ENCODE measurements at places on chromosomes 11 and 22.
A peak's percentile ranks its signal among the peaks of the same experiment; 100 is the strongest.

- no peak for DNase-seq
Observed at GRCh38 chr11:19968860-19969259, 191.4 kb downstream of the DBX1 start.

GRCh38 chr11:7422544-7423331 lies 62.6 kb upstream of the OLFML1 start:
- DNase-seq: no peak

- no peak for DNase-seq
Observed at GRCh38 chr11:120180551-120181232, 30.1 kb upstream of the OAF start.

DNA sequence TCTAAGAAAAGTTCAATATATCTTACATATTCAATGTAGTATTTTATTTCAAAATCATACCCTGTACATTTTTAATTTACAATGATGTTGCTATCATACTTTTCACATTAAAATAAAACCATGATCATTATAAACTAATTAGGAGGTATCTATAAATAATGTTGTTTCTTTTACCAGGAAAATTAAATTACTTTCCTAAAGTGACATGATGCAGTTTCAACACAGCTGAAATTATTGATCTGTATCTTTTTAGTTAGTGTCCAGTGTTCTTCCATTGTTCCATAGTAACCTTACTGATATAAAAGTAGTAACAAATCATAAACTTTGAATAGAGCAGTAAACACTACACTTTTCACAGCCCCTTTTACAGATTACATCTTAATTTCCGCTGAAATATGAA lies 29.7 kb downstream of the GRIA4 start:
- no peak for DNase-seq

DNA sequence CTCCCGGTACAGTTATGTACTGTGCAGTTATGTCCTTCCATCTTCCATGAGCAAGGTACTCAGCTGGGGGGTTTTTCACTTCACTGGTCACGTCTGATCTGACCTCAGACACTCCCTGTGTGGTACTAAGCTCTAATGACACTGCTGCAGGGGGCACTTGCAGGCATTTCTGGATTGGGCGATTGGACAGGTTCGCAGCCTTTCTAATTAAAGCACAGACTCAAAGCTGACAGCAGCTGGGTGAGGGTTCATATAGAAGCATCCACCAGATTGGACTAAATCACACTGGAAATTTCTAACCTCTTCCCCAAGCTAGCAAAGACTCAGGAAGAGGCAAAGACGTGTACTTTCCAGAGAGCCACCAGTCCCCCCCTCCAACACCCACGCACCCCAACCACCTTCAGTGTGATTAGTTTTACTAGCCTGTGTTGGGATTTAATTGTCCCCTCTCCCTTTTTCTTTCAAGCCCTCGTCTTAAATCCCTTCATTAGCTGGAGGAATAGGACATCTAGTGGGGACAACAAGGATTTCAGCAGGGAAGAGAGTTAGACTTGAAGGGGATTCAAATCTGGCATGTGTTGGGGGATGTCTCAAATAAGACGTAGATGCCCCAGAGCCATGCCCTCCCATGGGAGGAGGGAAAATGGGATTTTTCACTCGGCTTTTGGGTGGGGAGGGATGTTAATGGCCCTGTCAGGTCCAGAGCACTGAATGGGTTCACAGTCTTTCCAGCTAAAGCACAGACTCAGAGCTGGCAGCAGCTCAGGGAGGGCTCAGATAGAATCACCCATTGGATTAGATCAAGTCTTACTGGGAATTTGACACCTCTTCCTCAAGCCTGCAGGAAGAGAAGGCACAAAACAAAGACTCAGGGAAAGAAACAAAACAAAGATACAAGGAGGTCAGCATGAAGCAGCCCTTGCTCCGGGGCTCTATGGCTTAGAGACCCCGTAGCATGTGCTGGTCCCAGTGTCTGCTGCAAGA lies 10.9 kb downstream of the INS start:
- DNase-seq: peak; percentile 71

GRCh38 chr22:37204045-37204655 lies 8.1 kb downstream of the SSTR3 start:
- DNase-seq: no peak

GRCh38 chr11:68857037-68857586 lies 15.4 kb upstream of the CPT1A start:
- DNase-seq: no peak

- peak; percentile 63 for DNase-seq
Observed at GRCh38 chr22:25447067-25447685, 117.3 kb upstream of the GRK3 start.

GRCh38 chr22:32862936-32863661 lies 61.6 kb downstream of the TIMP3 start:
- DNase-seq: no peak

DNA sequence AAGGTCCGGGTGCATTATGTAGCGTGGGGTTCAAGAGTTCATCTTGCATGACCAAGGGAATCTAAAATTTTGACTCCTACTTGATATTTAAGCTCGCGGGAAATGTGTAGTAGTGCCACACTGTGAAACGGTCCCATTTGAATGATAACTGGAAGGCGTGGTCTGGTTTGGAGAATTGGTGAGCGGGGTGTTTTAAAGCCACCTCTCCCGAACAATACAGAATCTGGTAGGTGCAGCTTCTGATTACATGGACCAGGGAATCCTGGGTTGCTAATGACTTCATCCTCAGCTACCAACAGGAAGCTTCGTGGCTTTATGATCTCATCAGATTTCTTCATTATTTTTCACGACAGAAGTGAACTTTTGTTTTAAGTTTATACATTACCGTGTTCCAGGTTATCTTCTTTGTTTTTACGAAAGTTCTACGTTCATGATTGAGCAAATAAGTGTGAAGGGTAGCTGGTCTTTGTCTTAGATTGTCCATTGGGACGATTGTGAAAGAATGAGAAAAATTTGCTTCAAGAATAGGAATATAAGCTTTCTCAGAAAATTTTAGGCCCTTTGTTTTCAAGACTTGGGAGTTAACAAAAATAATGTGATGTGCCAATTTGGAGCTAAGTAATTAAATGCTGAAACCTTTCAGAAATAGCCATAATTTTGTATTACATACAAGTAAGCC lies 1.7 kb downstream of the QSER1 start:
- peak; percentile 75 for DNase-seq

Measured in NCI-H524 (cell line).